ENCODE measurements at places on chromosomes 7 and 10.
A peak's percentile ranks its signal among the peaks of the same experiment; 100 is the strongest.

DNA sequence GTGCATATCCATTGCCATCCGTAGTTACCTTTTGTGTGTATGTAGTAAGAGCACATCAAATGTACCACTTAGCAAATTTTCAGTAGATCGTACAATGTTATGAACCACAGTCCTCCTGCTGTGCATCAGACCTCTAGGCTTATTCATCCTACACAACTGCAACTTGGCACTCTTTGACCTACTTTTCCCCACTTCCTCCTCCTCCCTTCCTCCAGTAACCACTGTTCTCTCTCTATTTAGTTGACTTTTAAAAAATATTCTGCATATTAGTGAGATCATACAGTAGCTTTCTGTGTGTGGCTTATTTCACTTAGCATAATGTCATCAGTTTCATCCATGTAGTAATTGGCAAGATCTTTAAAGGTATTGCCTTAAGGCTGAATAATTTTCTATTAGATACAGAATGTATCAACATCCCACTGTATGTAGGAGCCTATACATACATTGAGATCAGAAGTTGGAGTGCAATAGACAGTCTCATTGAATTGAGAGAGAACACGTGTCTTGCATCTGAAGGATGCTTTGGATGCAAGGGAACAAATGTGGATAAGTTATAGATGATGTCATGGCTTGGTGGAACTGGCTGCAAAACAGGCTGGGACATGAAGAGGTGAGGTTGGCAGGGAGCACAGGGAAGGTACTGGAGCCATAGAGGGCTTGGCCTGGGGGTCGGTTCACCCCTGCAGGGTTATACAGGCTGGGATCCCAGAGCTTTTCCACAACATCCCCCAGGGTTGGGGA lies 83.0 kb upstream of the FAM180A start:
- DNase-seq, result peak; percentile 48

- no peak for DNase-seq
Measured at GRCh38 chr7:68998136-68998535, 600.1 kb upstream of the AUTS2 start.

DNA sequence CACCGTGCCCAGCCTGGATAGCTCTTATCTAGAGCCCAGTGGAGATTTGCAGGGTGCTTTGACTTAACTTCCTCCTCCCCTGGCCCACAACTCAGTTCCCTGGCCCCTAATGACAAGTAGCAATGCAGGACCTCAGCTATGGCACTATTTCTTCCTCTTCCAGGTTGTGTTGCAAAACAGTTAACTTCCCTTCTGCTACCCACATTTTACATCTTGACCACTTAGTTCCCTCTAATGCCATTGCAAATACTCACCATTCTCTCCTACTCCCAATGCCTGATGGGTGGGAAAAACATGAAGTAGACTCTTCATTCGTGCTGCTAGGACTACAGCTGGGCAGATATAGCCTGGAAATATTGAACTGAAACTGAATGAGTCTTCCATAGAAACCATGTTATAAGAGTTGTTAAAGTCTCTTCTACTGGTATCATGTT lies 39.1 kb upstream of the FGL2 start:
- DNase-seq, result no peak

DNA sequence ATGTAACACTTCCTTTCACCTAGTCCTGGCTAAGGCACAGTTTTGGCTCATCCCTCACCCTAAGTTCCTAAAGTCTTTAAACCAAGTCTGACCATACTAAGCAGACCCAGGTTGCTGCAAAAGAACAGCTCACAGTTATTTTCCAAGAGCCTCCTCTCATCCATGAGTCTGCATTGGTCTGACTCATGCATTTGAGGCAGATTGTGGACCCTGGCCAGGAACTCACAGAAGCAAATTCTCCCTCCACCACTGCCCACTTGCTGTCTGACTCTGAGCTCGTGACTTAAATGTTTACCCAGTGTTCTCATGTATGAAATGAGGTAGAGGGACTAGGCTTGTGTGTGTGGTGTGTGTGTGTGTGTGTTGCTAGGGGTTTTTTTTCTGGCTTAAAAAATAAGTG lies 1272.8 kb downstream of the TYW1 start:
- no peak for DNase-seq

DNA sequence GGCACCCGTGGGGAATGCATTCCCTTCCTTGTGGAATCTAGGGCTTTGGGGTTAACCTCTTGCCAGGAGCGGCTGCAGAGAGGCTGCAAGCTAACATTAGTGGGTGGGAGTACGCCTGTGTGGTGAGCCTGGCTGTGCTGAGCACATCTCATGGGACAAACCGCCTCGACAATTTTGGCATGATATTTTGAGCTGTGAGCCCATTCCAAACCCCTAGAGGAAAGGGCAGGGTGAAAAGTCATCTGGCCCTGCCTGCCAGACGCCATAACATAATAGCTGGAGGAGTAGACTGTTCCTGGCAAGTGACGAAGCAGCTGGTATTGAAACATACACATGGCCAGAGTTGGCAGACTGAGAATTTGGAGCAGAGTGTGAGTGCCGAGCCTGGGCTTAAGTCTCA lies 110.0 kb downstream of the TACC2 start:
- DNase-seq, result no peak

DNA sequence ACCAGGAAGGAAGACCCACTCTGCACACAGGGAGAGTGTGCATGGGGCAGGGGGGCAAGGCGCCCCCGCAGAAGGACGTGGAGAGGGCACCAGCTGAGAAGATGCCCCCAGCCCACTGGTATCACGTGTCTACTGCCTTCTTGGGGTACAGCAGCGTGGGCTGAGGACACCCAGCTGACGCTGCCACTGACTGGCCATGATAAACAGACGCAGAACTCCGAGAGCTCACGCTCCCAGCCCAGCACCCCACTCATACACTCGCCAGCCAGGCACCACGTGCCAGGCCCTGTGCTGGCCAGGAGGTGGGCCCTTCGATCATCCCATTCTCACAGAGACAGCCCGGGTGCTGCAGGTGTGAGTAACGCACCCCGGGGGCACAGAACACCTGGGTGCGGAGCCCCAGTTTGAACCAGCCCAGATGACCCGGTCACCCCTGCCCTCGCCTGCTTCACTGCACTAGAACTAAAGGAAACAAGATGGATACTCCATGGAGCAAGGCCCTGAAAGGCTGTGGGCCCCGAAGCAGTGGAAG lies 199.8 kb downstream of the MAD1L1 start:
- no peak for DNase-seq

DNA sequence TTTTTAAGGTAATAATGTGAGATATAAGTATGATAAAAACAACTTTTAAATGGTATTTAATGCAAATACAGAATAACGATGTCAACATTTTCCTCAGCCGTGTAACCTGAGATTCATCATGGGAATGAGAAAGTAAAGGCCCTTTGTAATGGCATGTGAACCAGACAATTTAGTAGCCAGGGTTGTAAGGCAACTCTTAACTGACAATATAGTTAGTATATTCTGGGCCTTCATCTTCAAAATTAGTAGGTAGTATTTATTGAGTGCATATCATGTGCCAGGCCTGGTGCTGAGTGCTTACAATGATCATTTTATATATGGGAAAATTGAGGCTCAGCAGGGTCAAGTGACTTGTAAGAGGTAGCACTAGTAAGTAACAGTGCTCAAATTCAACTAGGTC lies 10.6 kb downstream of the LSM8 start:
- DNase-seq, result no peak

- DNase-seq, result no peak
Measured at GRCh38 chr7:21357151-21358097, 70.5 kb upstream of the SP4 start.

DNA sequence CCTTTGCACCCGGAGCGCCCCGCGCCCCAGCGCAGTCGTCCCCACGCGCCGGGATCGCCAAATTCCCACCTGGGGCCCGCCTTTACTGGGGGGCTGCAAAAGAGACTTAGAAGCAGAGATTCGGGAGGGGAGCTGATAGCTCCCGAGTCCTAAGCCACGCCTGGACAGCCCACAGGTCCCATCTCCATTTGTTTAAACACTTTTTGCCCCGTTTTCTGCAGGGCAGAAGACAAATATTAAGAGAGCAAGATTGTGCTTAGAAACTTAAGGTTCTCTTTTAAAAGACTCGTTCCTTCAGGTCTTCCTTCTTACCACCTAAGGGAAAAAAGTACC lies 299.1 kb upstream of the NFE2L3 start:
- DNase-seq, result no peak

GRCh38 chr7:124457841-124458240 lies 307.8 kb downstream of the GPR37 start:
- no peak for DNase-seq

DNA sequence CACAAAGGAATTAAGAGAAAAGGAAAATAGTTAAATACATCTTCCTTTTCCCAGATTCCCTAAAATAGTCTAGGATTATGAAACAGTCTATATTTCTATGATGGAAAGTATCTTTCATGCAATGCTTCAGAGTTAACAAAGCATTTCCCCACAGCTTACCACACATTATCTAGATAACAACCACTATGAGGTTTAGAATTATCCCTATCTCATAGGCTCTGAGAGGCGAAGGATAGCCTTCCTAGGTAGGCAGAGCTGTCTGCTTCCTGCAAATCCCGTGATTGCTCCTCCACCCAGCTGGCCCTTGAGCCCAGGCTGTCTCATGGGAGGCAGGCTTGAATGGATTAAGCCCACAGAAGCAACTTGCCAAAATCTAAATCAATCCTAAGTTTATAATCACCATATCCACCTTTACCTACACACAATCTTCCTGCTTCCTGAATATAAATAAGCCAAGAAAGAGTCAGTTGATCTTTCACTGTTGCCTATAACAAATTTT lies 321.4 kb upstream of the AOAH start:
- no peak for DNase-seq

DNA sequence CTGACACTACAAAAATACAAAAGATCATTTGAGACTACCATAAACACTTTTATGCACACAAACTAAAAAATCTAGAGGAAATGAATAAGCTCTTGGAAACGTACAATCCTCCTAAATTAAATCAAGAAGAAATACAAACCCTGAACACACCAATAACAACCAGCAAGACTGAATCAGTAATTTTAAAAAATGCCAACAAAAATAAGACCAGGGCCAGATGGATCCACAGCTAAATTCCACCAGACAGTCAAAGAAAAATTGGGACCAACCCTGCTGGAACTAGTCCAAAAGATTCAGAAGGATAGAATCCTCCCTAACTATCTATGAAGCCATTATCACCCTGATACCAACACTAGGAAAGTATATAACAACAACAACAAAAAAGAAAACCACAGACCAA lies 277.4 kb downstream of the AGMO start:
- DNase-seq, result no peak

DNA sequence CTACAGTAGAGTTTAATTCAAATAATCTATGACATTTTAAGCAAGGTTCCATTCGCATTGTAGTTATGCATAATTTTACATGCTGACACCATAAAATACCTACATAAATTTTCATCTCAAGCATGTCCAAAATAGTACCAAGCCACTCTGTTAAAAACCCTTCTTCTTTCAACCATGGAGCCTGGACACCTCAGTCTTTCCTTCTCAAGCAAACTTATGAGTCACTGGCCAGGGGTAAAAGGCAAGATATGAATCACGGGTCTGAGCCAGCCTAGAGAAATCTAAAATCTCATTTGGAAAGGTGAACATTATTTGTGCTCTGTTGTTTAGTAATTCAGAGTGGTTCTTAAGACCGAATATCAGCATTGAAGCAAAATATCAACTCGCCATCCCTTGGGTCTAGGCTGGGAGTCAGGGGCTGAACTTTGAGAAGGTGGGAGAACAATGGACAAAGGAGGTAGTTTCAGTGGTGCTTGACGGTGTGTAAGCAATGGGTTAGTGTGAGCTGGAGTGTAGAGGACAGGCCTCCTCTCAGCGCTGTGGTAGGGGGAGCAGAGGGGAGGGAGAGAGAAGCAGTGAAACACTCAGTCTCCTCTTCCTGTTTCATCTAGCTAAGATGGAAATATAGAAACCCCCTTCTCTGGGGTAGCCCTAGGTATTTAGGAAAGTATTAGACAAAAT lies 19.1 kb upstream of the GPAM start:
- no peak for DNase-seq

GRCh38 chr10:78295242-78295641 lies 261.6 kb downstream of the RPS24 start:
- no peak for DNase-seq

- DNase-seq, result no peak
Measured at GRCh38 chr10:15571575-15571974, 148.1 kb downstream of the ITGA8 start.

DNA sequence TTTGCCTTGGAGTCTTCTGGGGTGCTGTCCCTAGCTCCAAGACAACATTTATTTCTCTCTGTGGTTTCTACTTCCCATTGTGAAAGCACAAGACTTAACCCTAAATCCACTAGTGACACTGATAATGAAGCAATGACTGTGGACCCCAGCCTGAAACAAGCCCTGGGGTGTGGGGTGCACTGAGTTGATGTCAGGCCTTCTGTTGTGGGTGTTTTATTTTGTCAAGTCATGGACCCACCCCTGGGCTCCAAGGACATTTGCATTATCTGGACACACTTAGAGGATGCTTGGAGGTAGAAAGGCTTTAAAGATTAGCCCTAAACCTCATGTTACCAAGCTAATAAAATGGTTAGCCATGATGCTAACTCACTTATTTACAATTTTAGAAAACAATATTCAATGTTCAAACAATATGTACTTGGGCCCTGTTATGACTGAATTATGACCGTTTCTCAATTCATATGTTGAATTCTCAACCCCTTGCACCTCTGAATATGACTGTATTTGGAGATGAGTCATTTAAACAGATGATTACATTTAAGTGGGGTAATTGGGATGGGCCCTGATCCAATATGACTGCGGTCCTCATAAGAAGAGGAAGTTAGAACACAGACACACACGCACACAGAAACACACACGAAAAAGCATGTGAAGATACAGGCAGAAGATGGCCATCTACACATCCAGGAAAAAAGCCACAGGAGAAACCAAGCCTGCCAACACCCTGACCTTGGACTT lies 137.2 kb upstream of the IGFBP3 start:
- no peak for DNase-seq

- DNase-seq, result no peak
Measured at GRCh38 chr7:143299346-143299745, 11.2 kb downstream of the CASP2 start.

GRCh38 chr7:154776350-154776749 lies 226.6 kb downstream of the PAXIP1 start:
- DNase-seq, result no peak

DNA sequence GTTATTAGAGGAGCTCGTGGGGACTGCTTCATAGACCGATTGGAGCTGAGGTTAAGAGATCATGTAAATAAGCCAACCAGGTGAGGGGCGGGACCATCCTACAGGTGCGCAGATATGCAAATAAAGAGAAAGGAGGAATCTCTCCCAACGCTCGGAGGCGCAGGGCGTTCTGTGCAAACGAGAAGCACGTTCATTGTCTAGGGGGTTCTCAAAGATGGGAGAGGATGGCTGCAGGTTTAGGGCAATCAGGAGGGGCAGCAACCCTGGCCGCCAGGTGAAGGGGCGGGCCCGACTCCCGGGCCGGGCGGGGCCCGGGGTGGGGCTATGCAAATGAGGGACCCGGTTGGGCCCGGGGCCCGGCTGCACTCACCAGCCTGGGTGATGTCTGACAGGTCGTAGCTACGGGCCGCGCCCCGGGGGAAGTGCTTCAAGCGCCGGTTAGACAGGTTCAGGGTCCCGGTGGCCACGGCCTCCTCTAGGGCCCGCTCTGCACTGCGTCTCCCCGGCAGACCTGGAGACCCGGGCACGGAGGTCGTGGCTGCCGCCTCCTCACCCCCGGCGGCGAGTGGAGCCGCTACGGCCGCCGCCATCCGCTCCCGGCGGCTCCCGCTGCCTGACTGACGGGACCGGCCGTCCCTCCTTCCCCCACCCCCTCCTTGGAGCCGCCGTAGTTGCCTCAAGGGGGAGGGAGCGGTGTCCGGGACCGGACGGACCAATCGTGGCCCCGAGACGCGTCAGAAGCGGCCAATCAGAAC lies at the start of gene LRCH4:
Gene LRCH4, minus strand, starts transcription at position 619 of the 755 bp plus-strand sequence. Its CDS starts 29 bp downstream, at position 590.
- DNase-seq, result peak; percentile 65

- no peak for DNase-seq
Measured at GRCh38 chr10:103553743-103554487, 60.4 kb downstream of the NEURL1 start.

Measured in central memory CD4-positive, alpha-beta T cell (primary cell).